ENCODE measurements at places on chromosomes 2 and 18.
A peak's percentile ranks its signal among the peaks of the same experiment; 100 is the strongest.

DNA sequence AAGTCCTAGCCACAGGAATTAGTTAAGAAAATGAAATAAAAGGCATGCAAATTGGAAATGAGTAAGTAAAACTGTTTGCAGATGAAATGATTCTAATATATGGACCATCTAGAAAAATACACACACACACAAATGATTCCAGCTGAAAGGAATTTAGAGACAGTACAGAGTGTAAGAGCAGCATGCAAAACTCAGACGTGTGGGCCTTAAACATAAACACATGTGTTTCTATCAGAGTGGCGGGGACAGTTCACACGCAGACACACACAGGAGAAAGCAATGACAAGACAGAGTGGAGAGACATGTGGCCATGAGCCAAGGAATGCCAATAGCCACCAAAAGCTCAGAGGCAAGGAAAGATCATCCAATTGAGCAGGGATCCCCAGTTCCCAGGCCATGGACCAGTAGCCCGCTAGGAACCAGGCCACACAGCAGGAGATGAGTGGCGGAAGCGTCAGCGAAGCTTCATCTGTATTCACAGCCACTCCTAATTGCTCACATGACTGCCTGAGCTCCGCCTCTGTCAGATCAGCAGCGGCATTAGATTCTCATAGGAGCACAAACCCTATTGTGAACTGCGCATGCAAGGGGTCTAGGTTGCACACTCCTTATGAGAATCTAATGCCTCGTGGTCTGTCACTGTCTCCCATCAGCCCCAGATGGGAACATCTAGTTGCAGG is 155.4 kb downstream of the ARL4C start:
- DNase-seq: no peak

DNA sequence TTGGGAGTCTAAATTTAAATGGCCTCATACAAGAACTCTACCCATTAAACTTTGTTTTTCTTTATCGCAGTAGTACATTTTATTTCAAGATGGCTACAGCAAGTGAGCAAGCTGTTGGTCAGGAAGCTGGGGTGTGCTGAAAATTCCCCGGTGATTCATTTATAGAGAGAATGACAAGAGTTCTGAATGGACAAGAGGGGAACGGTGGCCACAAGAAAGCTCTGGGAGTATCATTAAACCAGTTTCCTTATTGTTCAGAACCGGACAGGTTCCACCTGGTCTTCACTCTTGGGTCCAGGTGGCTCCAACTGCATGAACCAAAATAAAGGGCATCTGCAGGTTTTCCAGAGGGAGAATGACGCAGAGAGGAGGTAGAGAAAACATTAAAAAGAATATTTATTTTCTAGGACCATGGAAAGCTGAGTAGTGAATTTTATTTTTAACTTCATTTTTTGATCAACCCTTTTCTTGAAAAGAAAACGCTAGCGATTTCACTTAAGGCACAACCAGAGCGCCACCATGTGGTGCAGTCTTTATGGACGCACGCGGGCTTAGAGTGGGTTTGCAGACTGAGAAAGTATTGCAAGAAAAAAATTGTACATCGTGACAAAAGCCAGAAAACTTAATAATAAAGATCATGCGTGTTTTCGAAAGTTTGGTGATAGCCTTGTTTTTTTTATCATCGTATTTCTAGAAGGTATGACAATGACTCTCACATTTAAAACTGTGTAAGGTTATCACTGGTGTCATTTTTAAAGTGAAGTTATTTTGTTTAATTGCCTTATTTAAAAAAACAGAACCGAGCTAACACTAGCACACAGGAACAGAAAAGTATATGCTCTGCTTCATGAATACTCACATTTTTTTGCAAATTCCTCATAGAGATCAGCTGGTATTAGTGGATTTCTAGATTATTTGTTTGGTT is 97.9 kb upstream of the NOL4 start:
- DNase-seq: peak; percentile 71

DNA sequence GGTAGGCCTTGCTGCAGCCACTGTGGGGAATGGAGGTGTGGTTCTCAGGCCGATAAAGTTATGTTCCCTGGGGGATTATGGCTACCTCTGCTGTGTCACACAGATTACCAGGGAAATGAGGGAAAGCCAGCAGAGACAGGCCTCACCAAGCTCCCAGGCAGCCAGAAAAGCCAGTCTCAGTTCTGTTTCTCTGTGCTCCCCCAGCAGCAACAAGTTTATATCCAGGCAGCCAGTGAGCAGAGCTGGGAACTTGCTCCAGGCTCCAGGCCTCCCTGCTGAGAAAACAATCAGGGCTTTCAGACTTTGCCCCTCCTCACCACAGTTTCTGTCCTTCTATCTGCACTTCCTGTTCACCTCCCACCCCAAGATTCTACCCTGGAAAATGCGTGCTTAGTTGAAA is 596.6 kb upstream of the GYPC start:
- no peak for DNase-seq

DNA sequence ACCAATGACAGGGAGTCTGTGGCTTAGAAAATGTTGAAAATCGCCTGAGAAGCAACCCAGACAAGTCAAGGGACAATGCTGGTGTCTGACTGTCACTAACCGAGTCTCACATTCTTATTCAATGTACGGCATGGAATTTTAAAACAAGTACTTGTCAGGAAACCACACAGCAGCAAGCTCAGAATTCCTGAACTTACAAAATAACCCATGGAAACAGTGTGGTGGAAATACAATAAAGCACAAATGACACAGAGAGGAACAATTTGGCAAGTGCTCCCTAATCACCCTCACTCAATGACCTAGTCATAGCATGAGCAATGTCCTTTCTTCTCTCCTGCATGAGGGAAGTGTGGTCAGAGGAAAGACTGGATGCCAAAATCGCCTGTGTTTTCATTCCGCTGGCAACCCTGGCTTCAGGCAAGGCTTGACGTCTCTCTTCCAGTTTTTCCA is 154.0 kb downstream of the SATB2 start:
- peak; percentile 17 for DNase-seq

DNA sequence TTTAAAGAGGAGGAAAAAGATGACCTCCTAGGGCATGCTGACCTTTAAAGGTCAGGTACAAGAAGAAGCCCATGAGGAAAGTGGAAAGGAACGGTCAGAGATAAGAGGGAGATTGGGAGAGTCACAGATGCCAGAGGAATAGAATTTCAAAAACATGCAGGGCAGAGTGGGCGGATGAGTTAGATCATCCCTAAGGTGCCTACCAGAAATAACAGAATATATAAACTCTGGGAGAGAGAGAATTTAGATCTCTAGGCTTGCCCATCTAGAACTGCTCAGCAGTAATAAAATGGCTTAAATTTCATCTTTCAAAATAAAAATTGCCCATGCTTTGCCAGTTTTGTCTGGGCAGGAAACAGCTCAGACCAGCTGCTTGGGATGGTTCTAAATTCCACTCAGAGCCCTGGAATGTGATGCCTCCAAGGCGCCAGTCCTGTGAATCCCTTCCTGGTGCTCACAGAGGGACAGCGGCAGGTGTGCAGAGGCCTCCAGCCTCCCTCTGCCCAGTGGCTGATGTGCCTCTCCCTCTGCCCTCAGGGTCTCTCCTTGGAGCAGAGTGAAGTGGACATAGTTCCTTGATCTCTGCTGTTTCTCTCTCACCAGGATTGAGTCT is 130.9 kb downstream of the ANTXR1 start:
- peak; percentile 84 for DNase-seq

DNA sequence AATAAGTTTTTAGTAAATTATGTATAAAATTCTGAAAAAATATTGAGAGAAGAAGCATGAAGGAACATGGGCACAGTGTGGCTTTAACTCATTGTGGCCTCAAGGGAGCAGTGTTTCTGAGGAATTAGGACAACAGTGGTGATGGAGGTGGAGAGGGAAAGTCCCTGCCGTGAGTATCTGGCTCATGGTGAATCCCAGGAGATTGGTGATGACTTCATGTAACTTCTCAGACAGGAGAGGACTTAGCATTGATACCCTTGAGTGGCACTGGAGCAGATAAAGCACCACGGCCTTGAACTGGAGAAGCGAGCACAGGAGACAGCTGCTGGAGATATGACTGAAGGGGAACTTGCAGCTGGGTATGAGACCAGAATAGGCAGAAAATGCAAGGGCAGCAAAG is 35.0 kb upstream of the LRP1B start:
- DNase-seq: no peak

DNA sequence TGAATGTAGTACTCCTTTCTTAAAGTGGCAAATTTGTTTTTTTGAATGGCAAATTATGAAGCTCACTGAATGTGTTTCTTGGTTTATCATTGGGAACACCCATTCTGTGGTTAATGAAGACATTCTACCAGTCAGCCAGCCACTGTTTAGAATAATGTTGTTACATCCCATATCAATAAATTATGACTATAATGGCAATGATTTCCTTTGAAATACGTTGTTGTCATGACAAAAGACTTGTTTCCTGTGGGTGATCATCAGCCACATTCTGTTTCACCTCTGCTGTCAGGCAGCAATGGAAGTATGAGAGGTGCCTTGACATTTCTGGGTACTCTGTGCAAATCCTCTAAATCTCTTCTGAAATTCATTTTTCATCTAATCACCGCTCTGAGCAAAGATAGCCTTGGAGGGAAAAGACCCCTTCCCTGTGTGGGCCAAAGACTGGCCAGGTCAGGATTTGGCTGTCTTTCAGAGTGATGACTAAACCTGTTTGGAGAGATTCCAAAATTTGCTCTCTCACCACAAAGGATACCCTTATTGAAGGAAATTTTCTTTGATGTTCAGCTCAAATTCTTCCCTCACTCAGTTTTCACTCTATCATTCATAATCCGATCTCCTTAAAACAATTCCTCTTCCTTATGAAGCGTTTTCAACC is 869.2 kb downstream of the BCL11A start:
- DNase-seq: no peak

- no peak for DNase-seq
Observed at GRCh38 chr2:149564983-149565382, 22.6 kb downstream of the MMADHC start.

DNA sequence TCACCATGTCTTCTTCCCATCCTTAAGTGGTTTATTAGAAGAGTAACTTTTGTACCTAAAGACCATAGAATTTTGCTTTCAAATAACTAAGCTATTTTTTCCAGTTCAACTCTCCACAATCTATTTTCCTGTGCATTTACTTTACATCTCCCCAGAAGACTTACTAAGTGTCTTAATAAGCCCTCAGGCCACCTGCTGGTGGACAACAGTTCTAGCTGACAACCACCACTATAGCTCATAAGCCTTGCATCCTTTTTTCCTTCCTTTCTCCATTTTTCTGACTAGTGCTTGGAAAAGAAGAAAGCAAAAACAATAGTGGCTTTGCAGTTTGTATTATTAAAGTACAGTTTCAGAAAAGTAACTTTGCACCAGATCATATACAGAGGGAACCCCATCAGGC is 149.5 kb upstream of the TMEM200C start:
- DNase-seq: no peak

DNA sequence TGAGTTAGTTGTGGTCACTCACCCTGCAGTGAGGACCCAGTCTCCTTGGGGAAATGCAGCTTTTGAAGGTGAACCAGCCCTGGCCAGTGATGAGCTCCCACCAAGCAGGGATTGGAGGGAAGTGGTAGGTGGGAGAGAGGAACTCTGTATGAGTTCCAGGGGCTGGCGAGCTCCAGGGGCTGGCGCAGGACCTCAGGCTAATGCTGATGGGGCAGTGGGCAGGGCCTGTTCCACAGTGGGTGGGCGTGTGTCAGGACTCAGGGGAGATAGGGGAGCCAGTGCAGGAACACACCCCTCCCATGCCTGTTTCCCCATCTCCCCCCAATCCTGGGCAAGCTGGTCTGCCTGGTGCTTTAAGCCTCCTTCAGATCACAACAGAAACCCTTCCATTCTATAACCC is 208.4 kb downstream of the DYSF start:
- DNase-seq: no peak

DNA sequence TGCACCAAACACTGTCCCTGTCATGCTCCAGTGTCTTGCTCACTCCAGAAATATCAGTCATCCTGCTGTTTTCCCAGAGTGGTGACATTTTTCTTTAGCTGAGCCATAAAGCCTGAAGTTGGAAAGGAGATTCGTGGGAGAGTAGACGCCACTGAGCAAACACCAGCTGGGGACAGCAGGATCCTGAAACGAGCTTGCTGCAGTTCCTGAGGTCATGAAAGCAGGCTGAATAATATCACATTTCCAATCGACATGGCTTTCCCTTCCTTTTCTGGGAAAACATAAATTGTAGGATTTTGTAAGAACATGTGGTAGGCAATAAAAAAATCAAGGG is 276.4 kb downstream of the CDCA7 start:
- DNase-seq: peak; percentile 66

DNA sequence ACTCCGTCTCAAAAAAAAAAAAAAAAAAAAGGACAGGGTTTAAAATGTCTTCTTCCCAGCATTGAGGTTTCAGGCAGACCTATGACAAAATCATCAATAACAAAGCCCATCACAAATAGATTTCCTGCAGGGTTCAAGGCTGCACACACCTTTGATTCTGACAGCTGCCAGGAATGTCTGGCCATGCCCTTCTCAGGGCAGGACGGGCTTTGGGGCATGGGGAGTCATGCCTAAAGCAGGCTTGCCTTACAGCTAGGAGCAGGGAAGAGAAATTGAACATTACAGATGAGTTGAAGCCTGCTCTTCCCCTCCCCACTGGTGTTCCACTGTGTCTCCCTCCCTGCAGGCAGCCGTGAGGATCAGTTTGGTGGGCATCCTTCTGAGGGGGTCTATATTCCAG is 3.7 kb downstream of the PRELID3A start:
- no peak for DNase-seq

DNA sequence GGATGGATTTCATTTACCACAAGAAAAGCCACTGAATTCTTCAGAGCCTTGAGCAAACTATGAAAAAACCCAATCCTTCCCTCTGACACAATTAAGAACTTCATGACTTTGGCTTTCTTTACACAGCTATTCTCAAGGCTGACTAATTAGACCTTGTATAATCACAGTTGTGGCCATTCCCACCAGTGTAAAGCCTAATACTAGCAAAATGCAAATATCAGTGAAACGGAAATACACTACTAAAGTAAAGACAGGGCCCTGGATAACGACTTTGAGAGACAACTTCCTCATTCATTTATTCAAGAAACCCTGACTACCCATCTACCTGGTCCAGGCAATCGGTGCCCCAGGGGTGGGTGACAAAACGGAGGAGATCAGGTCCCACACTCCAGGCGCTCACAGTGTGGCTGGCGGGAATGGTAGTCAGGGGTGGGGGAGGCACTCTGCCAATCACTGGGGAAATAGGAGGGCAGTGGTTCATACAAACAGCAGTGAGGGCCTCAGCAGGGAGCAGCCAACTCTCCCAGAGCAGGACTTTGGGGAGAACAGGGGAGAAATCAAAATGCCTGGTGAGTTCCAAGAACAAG is 28.1 kb downstream of the TMEM163 start:
- no peak for DNase-seq

DNA sequence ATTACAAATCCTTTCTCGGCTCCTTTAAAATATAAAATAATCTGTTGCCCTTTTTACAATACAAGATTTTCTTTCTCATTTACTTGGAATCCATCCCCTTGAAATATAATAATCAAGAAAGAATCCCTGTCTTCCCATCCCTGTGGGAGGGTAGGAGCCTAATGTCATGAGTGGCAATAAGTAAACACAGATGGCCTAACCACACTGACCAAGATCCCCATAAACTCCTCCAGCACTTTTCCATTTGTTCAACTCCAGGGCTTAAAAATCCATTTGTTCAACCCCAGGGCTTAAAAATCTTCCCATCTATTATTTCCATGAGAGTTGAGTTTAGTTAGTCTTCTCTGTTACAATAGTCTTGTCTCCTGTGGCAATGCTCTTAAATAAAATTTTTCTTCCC is 297.6 kb downstream of the CDH7 start:
- no peak for DNase-seq

GRCh38 chr2:74581463-74581862 is 26.9 kb downstream of the DOK1 start:
- DNase-seq: no peak

GRCh38 chr2:40455661-40456060 is 3.8 kb upstream of the SLC8A1 start:
- DNase-seq: no peak

- DNase-seq: no peak
Observed at GRCh38 chr2:46870051-46870839, 45.4 kb downstream of the MCFD2 start.
